Cortex of kidney (tissue), 1 donor: ENCODE measurements at places on chromosomes 6 and 20.

DNA sequence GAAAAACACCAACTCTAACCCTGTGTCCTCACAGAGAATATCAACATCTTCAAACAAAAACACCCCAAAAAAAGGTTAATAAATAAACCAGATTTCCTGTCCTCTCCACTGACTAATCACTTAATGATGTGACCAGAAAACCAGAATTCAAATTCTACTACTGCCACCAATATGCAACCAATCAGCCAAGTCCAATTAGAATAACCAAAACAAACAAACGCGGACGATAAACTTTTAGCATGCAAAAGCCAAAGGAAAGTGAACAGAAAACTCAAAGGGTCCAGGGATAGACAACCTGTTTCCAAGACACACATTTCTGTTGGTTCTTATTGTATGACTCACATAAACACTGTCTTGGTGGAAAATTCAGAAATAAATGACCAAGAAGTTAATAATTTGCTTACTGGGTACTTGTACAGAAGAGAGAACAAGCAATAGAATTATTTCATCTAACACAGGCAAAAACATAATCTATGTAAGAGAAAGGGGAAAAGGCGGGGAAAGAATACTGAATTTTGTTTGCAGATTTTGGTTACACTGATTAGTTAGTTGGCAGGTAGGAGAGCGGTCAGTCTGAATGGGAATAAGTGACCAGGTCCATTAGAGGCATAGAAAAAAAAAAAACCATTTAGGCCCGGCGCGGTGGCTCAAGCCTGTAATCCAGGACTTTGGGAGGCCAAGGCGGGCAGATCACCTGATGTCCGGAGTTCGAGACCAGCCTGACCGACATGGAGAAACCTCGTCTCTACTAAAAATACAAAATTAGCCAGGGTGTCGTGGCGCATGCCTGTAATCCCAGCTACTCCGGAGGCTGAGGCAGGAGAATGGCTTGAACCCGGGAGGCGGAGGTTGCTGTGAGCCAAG, 34.1 kb downstream of the HFE start:
- no peak for DNase-seq

- no peak for DNase-seq
These were observed 58.7 kb upstream of the FAM83B start for GRCh38 chr6:54787825-54788224.

DNA sequence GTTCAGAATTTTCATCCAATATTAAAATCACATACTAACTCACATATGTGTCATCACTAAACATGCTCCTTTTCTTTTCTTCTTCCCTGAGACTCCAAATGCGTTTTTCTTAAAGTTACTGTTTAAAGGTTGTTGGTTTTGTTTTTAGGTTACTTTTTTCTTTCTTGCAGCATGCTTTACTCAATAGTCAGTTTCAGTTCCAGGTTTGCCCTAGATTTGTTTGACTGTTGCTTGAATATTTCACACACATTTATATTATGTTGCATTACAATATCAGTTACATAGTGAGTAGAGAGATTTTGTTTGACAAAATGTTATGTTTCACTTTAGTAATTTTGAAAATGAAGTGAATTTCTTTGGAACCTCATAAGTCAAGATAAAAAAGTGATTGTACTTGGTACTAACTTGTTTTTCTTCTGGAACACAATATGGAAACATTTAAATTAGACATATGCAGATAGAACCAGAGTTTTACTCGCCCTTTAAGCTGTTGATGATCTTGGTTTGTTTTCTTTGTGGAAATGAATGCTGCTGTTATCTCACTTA, 27.3 kb downstream of the FNDC1 start:
- DNase-seq: no peak

- no peak for DNase-seq
These were observed 26.0 kb upstream of the CLVS2 start for GRCh38 chr6:122969999-122970533.

- no peak for DNase-seq
These were observed at the start of gene RNF217 for GRCh38 chr6:124961777-124962638. Gene RNF217, plus strand, starts transcription at chr6:124962437. Its CDS starts 108 bp downstream, at chr6:124962545.
